HAP-1 (cell line): ENCODE measurements at places on chromosomes 16 and 17.
A peak's percentile ranks its signal among the peaks of the same experiment; 100 is the strongest.

GRCh38 chr17:8105957-8106398, 12.3 kb downstream of the ALOXE3 start:
- no peak for DNase-seq

- DNase-seq, result no peak
These were observed 31.3 kb upstream of the TOX3 start for GRCh38 chr16:52578007-52578828.

DNA sequence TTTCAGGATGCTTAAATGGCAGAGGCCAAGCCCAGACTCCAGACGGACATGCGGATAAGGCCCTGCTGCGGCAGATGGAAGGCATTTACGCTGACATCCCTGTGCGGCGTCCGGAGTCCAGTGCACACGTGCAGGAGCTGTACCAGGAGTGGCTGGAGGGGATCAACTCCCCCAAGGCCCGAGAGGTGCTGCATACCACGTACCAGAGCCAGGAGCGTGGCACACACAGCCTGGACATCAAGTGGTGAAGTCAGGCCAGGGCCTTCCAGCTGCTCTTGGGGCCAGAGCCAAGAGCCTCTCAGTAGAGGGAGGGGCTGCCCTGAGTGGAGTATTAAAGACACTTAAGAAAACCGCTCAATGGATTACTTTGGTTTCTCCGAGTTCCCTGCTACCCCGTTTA, 29.4 kb downstream of the NARF start:
- DNase-seq, result no peak

- DNase-seq, result no peak
These were observed 110.7 kb downstream of the WWOX start for GRCh38 chr16:78209951-78210661.

- DNase-seq, result no peak
These were observed 599.2 kb downstream of the MAF start for GRCh38 chr16:79001156-79001967.

GRCh38 chr17:78970834-78971755, 8.6 kb downstream of the LGALS3BP start:
- peak; percentile 88 for DNase-seq

GRCh38 chr17:44223541-44224071, 4.1 kb upstream of the UBTF start:
- DNase-seq, result no peak

GRCh38 chr16:22721511-22722100, 92.4 kb upstream of the HS3ST2 start:
- no peak for DNase-seq

DNA sequence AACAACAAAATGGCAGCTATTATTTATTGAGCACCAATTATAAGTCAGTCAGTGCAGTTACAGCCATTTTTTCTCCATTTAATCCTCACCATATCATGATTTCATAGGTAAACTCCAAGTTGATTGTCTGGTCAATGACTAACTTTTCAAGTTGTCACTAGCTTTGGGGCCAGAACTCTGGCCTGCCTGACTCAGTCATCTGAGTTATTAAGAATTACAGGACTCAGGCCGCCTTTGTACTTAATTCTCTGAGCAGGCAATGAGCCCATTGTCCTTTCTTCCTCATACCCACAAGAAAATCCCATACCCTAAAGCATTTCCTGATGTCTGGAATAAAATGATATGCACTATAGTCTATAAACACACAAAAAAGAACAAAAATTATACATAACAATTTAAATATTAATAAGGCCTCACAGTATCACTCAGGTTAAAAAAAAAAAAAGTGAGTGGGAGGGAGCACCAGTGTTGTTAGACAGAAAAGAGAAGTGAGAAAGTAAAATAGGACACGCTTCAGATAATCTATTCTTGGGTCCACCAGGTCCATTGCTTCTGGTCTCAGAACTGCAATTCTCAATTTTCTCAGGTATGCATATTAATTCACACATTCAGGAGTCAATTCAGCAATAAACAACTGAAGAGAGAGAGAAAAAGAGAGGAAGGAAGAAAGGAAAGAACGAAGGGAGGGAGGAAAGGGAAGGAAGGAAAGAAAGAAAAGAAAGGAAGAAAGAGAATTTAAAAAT, 70.2 kb downstream of the SPAG9 start:
- peak; percentile 18 for DNase-seq

- DNase-seq, result no peak
These were observed 392 bp upstream of the ABHD15 start for GRCh38 chr17:29567304-29567553.

- DNase-seq, result no peak
These were observed 69.7 kb downstream of the NLK start for GRCh38 chr17:28112181-28112580.

DNA sequence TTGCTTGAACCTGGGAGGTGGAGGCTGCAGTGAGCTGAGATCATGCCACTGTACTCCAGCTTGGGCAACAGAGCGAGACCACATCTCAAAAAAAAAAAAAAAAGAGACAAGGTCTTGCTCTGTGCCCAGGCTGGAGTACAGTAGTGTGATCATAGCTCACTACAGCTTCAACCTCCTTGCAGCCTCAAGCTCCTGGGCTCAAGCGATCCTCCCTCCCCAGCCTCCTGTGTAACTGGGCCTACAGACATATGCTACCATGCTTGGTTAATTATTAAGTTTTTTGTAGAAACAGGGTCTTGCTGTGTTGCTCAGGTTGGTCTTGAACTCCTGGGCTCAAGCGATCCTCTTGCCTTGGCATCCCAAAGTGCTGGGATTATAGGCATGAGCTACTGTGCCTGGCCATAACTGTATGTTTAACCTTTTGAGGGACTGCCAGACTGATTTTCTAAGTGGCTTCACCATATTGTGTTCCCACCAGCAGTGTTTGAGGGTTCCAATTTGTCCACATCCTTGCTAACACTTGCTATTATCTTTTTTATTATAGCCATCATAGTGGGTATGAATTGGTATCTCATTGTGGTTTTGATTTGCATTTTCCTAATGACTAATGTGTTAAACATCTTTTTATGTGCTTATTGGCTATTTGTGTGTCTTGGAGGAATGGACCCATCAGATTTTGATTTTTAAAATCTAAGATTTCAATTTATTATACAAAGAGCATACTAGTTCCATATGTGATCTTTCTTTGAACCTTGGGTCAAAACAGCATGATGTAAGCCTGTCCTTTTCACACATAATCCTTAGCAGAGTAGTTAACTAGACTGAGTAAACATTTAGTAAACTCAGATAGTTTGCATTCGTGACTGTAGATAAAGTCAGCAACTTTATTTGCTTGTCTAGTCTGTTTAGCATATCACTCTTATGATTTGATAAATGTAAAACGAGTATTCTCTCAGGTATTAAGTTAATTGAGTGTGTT, 38.1 kb upstream of the KPNB1 start:
- DNase-seq, result no peak

- no peak for DNase-seq
These were observed 198.3 kb downstream of the SPECC1 start for GRCh38 chr17:20207262-20207985.

- DNase-seq, result no peak
These were observed 21.4 kb upstream of the CACNA1H start for GRCh38 chr16:1131378-1131994.

DNA sequence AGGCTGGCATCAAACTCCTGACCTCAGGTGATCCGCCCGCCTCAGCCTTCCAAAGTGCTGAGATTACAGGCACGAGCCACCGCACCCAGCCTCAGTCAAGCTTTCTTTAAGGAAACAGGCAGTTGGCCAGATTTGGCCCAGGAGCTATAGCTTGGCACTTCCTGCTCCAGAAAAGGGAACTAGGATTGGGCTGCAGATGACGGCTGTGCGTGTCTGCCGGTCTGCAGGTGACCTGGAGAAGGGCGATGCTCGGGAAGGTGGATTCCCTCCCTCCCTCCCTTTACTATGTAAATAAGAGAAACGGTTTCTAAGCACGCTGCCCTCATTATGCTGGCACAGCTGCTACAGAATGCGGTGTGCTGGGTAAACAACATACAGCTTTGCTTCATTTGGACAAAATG, 215.9 kb downstream of the RPTOR start:
- DNase-seq, result no peak

DNA sequence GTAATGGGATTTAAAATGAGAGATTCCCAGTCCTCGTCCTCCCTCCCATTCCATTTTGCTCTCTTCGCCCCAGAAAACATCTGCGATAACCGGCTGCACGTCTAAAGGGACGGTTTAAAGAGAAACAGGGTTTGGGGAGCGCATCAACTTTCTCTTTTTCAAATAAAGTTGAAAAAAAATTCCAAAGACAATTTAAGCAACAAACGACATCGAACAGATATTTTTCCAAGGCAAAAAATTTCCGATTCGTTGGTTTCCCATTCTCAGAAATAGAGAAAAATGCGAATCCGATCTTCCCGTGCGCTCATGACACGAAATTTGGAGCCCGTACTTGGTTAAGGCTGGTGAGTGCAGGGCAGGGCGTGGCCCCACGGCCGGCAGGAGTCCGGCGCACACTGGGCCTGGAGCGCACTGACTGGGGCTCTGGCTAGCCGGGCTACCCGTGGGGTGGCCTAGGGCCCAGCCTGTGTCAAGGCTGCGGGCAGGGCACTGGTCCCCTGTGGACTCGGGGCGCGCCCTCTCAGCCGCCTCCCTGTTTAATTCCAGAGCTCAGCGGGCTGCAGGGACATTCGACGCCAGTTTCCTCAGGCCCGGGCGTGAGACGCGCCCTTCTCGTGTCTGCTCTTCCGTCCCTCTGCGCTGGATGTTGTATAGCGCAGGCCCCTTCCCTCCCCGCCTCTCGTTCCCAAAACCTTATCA, 17.9 kb upstream of the ZFHX3 start:
- DNase-seq, result no peak

DNA sequence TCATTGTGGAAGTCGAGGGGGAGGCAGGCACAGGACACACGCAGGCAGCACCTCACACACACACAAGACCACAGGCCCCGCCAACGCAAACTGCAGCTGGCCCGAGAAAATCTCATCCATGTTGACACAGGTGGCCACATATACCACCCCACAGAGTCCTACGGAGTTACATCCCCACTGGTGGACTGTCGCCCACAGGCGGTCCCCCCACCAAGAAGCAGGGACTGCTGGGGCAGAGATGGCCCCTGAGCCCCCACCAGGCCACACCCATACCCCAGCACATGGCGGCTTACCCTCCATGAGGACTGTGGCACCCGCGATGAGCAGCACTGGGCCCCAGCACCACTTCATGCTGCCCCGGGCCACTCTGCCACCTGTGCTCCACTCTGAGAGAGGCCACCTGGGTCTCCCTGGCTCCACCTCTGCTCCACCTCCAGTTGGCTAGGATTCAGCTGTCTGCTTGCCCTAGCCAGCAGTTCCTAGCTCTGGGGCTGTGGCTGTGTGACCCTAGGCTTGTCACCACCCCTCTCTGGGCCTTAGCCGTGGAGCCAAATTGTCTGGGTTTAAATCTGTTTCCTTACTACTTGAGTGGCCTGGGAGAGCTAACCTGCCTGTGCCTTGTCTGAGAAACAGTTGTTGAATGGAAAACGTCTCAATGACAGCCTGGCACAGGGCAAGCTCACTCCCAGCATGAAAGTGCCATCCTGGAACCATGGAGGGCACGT, at the start of gene PRSS53:
TSS of gene PRSS53 (minus strand) at position 485 of the 725 bp plus-strand sequence. CDS start at position 351, 134 bp downstream.
- DNase-seq, result no peak

GRCh38 chr16:69903865-69904415, 47.2 kb upstream of the CLEC18A start:
- DNase-seq, result no peak

GRCh38 chr17:58537266-58537665, 22.8 kb upstream of the MTMR4 start:
- DNase-seq, result no peak

DNA sequence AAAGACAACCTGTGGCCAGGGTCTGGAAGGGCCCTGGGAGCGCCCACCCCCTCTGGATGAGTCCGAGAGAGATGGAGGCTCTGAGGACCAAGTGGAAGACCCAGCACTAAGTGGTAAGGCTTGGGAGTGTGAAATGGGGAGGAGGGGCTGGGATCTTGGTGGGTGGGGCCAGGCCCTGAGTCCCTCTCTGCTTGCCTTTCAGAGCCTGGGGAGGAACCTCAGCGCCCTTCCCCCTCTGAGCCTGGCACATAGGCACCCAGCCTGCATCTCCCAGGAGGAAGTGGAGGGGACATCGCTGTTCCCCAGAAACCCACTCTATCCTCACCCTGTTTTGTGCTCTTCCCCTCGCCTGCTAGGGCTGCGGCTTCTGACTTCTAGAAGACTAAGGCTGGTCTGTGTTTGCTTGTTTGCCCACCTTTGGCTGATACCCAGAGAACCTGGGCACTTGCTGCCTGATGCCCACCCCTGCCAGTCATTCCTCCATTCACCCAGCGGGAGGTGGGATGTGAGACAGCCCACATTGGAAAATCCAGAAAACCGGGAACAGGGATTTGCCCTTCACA, 1.2 kb upstream of the STARD3 start:
- no peak for DNase-seq
